ENCODE measurements at places on chromosomes 5 and 9.

DNA sequence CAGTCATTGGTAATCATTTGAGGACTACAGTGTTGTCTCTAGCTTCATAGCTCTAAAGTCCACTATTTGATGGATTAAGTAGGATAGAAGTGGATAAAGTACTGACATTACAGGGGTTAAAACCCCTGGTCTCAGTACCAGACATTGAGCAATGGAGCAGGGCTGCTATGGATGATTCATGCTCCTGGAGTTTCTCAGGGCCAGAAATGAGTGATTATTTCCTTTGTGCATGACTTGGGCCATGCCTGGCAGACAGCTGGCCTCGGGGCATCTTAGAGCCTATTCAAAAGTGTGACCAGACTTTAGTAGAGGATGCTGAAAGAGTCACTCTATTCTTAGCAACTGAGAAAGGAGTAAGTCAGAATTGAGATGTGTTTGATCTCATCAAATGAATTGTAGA is 350.7 kb upstream of the TLE4 start:
- peak; percentile 62 for DNase-seq

GRCh38 chr9:9538766-9539165 is 1074.0 kb downstream of the PTPRD start:
- no peak for DNase-seq

- no peak for DNase-seq
Measured at GRCh38 chr5:69225860-69226259, 8.8 kb upstream of the CDK7 start.

DNA sequence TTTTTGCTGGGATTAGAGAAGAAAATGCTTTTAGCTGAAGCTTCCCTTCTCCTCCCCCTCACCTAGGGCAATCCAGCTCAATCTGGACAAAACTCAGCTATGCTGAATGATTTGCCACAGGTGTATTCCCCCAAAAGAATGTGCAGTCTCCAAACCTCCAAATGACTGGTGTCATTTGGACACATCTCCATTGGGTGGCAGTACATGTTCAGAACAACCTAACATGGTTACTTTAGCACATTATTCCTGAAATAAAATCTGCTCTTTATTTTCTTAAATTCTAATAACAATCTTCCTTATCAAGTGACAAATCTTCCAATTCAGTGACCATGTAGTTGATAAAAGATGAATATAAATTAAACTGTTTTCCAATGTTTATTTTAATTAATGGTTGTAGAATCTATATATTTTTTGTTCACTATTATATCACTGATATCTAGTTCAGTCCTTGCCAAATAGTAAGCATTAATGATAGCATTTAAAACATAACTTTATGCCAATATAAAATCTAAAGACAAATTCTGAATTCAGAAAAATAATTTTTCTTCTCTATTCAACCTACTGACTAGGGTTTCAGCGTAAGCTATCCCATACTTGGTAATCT is 61.3 kb upstream of the MOCS2 start:
- peak; percentile 47 for DNase-seq

Data from HTR-8/SVneo (cell line).